H9 (cell line): ENCODE measurements at places on chromosomes 3 and 15.
A peak's percentile ranks its signal among the peaks of the same experiment; 100 is the strongest.

DNA sequence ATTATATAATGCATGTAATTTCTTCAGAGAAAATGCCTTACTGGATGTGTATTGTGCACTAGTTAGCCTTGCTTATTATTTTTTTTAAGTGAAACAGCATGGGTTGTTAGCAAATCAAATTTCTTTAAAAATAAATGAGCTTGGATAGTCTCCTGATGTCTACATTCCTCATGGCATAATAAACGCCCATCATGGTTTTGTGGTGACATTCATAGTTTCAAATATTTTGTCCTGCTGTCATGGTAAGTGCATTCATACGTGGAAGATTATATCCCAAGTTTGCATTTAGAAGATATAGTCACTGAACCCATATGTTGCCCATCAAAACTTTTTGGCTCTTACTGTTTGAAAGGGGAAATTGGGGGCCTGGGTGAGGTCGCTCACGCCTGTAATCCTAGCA is 130.7 kb downstream of the ALCAM start:
- no peak for DNase-seq

DNA sequence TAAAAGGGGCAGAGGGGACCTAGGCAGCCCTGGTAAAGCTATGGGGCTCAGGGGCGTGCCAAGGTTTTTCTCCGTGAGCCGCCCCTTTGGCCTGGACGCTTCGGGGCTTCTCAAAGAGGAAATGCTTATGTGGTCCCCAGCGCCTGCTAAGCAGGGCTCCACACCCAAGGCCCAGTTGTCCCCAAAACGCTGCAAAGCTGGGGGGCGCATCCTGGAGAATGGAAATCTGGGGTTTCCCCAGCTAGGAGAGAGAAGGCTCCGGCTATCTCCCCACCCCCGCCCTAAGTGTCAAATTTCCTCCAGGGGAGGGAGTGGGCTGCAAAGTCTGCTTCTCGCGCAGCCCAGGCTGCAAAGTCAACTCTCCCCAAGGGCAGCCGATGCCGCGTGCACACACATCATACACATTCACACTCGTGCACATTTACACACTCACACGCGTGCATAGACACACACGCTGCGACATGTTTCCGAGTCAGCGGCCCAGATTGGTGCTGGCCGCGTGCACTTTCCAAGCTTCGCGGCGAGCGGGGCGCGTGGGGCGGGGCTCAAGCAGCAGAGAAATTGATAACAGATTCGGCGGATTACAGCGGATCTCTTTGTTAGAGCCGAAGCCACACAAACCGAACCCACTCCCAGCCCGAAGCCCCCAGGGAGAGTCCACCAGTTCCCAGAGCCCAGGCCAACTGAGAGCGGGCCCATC is 4.5 kb downstream of the WNT5A start:
- peak; percentile 69 for DNase-seq

GRCh38 chr3:5026046-5026362 is 46.8 kb downstream of the BHLHE40 start:
- no peak for DNase-seq

DNA sequence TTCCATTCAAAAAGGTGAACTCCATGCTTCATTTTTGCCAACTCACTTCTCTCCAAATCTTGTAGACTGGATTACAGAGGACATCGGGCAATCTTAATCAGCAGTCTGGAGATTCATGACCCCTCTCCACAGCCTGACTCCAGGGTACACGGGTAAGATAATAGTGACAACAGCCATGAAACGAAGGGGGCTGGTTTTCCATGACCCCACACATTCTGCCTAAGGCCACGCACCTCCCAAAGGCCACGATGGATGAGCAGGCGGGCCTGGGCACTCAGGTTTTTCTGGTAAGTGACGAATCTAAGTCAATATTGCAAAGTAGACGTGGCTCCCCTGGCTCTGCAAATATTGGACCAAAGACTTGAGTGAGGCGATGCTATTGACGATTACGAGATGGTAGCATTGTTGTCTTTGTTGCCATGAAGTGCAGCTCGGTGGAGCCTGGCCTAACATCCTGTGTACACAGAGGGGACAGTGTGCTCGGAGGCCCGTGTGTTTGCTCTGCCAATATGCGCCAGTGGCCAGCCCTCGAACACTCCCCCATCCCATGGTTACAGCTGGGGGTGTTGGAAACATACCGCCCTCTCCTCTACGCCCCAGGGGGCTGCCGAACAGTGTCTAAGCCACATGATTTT is 119.1 kb downstream of the OPA1 start:
- no peak for DNase-seq

- DNase-seq, result no peak
These were observed 99.6 kb downstream of the FNDC3B start for GRCh38 chr3:172138792-172139507.

DNA sequence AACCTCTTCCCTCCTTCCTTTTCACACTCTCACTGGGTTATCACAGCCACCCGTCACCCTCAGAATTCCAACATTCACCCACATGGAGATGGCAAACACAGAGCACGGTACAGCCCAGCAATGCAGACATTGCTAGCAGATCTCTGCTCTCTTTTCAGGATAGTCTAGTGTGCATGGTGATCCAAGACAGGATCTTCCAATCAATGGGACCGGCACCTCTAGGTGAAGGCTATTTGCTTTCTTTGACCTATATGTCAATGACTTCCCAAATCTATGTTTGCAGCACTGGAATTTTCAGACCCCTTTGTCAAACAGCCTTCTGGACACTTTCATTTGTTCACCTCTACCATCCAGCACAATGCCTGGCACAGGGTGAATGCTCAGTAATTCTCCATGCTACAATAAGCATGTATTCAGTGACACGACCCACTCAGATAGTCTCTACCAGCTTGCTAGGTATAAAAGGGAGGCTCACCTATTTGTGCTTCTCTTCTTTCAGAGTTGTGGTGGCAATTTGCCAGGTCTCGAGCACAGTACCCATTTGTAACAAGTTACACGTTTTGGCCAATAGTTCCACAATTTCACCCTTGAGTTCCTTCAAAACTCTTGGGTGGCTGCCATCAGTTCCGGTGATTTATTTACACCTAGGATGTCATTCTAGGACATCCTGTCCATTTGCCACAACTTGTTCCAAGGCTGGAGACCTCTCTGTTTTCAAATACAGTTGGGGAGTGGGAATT is 279.1 kb upstream of the ICE2 start:
- no peak for DNase-seq

DNA sequence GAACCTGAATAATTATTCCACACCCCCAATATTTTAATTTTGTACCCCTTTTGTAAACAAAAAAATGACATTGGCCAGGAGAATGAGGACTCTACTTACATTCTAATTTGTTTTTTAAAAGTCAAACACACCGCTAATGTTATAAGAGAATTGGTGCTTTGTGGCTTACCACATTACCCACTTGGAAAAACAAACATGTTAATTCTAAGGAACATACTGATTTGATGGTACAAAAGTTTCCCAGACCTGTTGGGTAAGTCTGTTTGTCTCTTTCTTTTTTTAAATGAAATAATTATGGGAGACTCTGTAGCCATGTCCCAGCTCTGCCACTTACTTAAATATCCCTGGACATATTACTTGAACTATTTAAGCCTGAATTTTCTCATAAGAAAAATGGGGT is 352.5 kb upstream of the C2CD4B start:
- no peak for DNase-seq

DNA sequence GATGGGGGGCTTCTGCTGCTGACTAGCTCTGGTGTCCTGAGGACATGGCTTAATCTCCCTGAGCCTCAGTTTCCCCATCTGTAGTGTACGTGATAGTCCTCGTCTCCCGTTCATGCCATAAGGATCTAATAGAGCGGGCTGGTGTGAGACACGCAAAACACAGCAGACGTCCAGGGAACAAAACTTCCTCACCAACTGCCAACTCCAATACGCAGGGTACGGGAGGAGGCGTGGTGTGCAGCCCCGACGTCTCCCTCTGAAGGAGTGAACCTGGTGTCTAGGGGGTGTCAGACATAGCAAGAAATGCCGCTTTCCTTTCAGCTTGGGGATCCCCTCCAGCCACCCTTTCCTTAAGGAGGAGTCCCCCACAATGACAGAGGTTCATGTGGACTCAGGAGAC is 55.0 kb downstream of the SMAD6 start:
- no peak for DNase-seq

- DNase-seq, result no peak
These were observed 16.4 kb downstream of the GYG1 start for GRCh38 chr3:149007567-149008257.

- DNase-seq, result no peak
These were observed 16.8 kb downstream of the GABRR3 start for GRCh38 chr3:98018301-98018700.

DNA sequence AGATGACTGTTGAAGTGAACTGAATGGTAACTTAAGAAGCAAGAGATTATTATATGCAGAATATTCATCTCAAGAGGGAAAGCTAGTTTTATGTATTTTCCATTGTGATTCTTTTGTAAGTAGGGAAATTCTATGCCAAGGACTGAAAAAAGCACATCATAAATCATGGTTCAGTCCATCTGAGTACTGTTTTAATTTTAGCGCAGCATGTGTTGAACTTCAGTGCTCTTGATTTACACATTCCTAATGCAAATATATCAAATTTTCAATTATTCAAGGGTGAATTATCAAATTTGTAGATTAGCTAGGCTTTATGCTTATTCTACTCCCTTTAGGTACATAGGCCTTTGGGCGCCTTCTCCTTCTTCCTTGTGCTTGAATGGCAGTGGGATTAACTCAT is 50.3 kb upstream of the TCF12 start:
- DNase-seq, result no peak

DNA sequence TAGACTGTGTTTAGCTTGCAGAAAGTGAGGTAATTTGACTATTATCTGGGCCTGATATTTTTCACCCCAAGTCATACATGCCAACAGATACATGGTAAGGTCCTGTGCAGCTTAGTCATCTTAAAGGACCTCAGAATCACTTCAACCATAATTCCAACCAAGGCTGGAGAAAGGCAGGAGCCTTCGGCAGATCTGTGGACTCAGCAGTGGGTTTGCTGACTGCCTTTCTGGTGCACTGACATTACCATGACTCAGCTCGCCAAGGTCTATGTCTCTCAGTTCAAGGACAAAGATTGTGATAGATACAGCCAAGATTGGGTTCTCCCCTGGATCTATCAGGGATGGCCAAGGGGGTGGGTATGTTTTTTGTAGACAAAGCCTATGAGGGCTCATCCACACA is 32.7 kb downstream of the LYZL4 start:
- no peak for DNase-seq

DNA sequence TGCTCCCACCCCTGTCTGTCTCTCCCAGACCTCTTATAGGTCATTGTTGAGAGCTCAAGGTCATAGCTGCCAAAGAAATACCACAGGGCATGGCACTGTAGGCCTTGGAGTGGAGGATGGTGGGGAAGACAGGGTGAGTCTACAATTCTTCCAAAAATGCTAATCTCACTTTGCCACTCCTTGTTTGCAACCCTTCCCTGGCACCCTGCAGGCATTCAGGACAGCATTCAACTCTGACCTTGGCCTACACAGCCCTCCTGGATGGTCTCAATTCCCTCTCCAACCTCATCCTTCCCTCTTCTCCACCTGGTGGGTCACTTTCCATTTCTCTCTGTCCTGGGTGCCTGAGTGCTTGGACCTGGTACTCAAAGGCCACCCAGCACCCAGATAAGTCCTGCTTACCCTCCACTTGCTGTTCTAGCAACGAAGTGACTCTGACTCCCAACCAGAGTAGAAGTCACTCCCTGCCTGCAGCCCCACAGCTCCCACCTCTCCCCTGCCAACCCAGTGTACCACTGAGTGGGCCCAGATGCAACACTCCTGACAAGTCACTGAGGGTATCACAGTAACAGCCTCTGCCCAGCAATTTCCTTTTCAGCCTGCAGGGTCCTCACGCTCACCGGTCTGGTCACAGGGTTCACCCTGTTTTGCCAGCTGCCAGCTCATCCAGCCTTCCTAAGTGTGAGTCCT is 36.6 kb downstream of the AMOTL2 start:
- DNase-seq, result peak; percentile 31

DNA sequence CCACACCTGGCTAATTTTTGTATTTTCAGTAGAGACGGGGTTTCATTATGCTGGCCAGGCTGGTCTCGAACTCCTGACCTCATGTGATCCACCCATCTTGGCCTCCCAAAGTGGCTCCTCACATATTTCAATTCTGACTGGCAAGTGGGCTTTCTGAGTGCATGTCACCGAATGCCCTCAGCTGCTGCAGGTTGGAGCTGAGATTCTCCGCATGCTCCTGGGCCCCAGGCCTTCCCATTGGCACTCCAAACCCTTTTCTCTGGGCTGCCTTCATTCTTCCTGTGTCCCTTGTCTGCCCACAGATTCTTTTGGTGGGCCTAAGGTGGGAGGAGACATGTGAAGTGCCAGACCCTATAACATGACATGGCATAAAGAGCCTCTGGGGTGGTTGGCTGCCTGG is 67.3 kb downstream of the SYNM start:
- DNase-seq, result no peak

- no peak for DNase-seq
These were observed 93.3 kb upstream of the TRIM42 start for GRCh38 chr3:140584549-140584948.

GRCh38 chr3:58329922-58330413 is 2.7 kb upstream of the PXK start:
- DNase-seq, result no peak

DNA sequence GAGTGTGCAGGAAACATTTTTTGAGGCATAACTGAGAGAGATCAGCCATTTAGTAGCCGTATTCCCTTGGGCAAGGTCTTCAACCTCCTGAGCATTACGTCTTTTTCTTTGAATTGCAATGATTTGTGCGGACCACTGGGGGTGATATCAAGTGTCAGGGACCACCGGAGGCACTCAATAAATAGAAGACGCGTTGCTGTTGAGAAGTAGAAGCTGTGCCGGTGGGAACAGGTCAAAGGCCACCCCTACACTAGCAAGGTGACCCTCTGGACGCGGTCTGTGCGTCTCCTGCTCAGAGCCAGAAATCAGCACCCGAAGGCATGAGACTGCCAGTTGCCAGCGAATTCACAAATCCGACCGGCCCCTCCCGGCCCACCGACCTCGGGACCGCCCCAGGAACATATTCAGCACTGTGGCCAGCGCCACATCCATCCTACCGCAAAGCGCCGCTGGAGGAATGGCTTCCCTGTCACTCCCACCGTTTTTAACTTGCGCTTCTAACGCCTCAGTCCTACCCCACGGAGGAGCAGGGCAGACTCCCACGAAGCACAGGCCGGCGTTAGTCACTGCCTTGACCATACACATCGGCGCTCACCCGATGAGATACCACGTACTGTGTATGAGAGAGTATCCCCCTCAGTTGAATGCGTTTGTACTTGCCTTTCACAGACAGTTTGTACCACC is 1.4 kb upstream of the GHSR start:
- peak; percentile 79 for DNase-seq

DNA sequence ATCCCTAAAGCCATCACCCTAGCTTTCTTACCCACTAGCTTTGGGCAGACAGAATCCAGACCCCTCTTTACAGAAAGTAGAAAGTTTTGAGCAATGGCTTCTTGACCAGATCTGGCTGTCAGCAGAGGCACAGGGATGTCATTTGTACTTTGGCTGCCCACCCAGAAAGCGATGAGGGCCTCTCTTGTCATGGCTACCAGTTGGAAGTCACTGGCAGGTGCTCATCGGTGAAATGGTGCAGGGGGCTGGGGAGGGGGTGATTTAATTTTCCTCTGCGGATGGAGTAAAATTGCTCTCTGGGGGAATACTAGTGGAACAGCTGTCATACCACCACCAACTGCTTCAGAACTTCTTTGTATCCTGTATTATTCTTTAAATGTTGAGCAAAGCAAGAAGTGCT is 393.7 kb downstream of the LSAMP start:
- no peak for DNase-seq

GRCh38 chr15:91118817-91119590 is 18.9 kb downstream of the SV2B start:
- DNase-seq, result no peak

- no peak for DNase-seq
These were observed 68.5 kb upstream of the SGO1 start for GRCh38 chr3:20254268-20255117.
